Activated CD4-positive, alpha-beta memory T cell treated with anti-CD3 and anti-CD28 coated beads for 36 hours (primary cell): ENCODE measurements at places on chromosomes 3 and 15.

GRCh38 chr3:172659246-172660002 lies 51.4 kb downstream of the NCEH1 start:
- no peak for DNase-seq

DNA sequence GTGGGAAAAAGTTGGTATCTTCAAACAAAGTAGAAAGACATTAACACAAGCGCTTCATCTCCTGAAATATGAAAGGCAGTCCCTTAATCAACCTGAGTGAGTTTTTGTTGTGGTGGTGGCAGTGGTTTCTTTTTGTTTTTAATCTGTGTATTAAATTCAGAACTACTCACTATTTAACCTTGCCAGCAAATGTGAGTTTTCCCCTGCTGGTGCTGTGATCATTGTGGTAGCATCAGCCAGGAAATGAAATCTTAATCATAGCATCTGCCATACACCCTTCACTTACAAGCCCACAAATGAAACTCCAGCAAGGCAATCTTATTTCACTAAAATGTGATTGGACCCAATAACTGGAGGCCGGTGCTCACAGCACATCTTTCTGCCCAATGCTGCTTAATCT lies 229.7 kb downstream of the SHOX2 start:
- DNase-seq: no peak

GRCh38 chr3:116394365-116394764 lies 50.9 kb downstream of the LSAMP start:
- no peak for DNase-seq

DNA sequence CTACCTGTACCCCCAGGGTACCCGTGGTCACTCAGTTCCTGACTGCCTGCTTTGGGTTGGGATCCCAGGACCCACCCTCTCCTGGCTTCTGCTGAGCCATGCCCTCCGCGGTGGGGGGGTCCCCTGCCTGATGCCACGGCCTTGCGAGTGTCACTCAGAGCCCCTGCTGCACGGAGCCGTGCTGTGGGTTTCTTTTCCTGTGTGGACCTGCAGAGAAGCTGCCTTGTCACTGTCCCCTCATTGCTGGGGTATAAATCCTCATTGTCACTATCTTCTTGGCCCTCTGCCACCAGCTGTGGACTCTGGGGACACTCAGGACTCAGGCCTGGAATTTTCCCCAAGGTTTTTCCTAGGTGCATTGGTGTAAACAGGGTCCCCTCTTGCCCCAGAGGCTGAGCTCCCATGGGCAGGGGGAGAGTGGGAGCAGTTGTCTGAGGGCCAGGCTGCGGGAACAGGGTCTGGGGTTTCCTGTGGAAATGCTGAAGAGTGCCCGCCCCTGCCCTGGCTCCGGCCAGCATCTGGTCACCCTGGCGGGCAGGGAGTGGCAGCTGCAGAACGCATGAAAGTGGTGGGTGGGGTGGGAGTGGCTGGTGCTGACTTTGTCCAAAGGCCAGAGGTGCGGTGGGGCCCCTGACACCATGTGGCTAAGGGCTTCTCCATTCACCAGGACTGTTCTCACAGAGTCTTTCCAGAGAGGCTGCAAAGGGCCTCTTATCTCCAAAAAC lies 191.7 kb downstream of the GOLGA6L6 start:
- no peak for DNase-seq

GRCh38 chr3:29922992-29923746 lies 642.3 kb downstream of the RBMS3 start:
- DNase-seq: no peak
